ENCODE measurements at places on chromosomes 3 and 15. TPM values are rescaled to one million over a fixed set of nuclear protein-coding genes. Genes with fewer than 3 reads are reported as not detected.

GRCh38 chr3:189839576-189839975 is 208.4 kb downstream of the TP63 start:
- DNase-seq = no peak
- H3K4me1 ChIP-seq = no peaks in the 10 kb centered on the region
- no peaks in the 10 kb centered on the region for H3K36me3 ChIP-seq
- H3K4me3 ChIP-seq = no peak overlapping the region

DNA sequence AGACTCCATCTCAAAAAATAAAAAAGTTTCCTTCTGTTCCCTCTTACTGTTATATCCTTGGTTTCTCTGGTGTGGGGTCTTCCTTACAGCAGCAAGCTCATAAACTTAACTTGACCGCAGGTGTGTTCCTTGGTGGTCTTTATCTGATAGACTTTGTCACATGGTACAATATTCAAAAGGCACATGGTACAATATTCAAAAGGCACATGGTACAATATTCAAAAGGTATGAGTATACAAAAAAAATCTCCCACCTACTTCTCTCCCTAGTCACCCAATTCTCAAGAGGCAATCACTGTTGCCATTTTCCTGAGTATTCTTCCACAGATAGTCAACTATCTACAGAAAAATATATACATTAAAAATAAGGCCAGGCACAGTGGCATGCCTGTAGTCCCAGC is 4.5 kb downstream of the PGBD4 start:
- H3K27me3 ChIP-seq = no peaks in the 10 kb centered on the region
- H3K4me3 ChIP-seq = no peak overlapping the region
- H3K27ac ChIP-seq = no peak overlapping the region
- no peak for DNase-seq

GNAT1 gene
- not detected for total RNA-seq

GRCh38 chr15:100372739-100373119 is 31.0 kb upstream of the ADAMTS17 start:
- peaks cover 32% of the 10 kb centered on the region for H3K27me3 ChIP-seq
- H3K27ac ChIP-seq = no peak overlapping the region
- H3K4me1 ChIP-seq = no peaks in the 10 kb centered on the region
- no peak for DNase-seq

HDDC3 gene
- total RNA-seq = 12.4 TPM

DNA sequence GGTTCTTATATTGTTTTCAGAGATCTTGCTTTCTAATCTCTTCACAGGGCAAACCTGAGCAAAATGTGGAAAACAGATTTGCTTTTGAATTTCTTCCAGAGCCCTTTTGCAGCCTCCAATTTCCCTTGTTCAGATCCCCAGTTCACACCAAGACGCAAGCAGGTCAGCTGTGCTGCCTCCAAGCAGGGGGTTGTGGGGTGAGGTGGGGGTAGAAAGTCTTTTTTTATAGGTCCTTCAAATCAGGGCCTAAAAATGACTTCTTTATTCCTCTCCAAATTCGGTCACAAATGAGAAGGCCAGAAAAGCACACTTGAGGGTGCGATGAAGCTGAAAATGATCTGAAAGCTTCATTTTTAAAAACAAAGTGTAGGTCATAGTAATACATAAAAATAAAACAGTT is 26.3 kb upstream of the AVEN start:
- no peak overlapping the region for H3K27ac ChIP-seq
- no peaks in the 10 kb centered on the region for H3K27me3 ChIP-seq
- no peaks in the 10 kb centered on the region for H3K36me3 ChIP-seq
- no peak overlapping the region for H3K4me3 ChIP-seq
- no peaks in the 10 kb centered on the region for H3K4me1 ChIP-seq

GRCh38 chr15:49052662-49053061 is 6.4 kb upstream of the SECISBP2L start:
- no peak overlapping the region for H3K4me3 ChIP-seq
- no peaks in the 10 kb centered on the region for H3K4me1 ChIP-seq
- no peaks in the 10 kb centered on the region for H3K27me3 ChIP-seq
- H3K27ac ChIP-seq = no peak overlapping the region
- H3K36me3 ChIP-seq = no peaks in the 10 kb centered on the region

DNA sequence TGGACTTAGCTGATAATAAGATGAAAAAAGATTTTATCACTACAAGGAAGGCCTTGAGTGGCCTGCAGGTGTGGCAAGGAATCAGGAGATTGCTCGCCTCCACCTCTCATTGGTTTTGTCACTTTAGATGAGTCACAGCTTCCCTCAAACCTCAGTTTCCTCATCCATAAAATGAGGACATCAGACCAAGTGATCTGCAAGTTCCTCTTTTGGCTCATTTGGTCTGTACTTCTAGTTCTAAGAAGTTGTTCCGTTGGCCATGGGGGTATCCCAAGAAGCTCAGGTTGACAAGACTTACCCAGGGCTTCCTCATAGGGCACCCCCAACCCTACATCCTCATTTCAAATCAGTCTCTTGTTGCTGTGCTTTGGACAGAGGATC is 254.1 kb downstream of the UACA start:
- no peaks in the 10 kb centered on the region for H3K27me3 ChIP-seq
- peaks cover 15% of the 10 kb centered on the region for H3K4me1 ChIP-seq
- H3K4me3 ChIP-seq = no peak overlapping the region
- no peak overlapping the region for H3K27ac ChIP-seq
- no peaks in the 10 kb centered on the region for H3K36me3 ChIP-seq

DNA sequence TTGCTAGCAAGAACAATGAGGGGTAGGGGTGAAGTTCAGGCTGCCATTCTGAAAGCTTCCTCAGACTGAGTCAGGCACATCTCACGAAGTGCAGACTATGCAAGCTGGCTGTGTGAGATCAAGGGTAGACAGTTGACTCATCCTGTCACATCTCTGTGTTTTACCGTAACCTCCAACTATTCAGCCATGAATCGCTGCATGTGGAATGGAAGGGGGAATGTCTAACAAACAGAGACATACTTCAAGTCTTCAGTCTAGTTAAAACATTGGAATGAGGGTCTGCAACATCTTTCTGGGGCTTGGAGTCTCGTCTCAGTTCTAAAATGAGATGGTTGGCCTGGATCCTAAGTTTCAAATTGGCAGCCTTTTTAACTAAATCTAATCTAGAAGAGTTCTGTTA is 25.9 kb downstream of the AGTR1 start:
- DNase-seq = no peak
- H3K4me3 ChIP-seq = no peak overlapping the region
- no peak overlapping the region for H3K27ac ChIP-seq
- H3K4me1 ChIP-seq = no peaks in the 10 kb centered on the region

GRCh38 chr3:146274833-146275232 is 23.9 kb upstream of the PLSCR4 start:
- H3K27me3 ChIP-seq = no peaks in the 10 kb centered on the region
- H3K4me3 ChIP-seq = no peak overlapping the region
- no peak overlapping the region for H3K27ac ChIP-seq
- no peak for DNase-seq
- no peaks in the 10 kb centered on the region for H3K36me3 ChIP-seq

GOLGA8O gene
- 2.1 TPM for total RNA-seq

CTNNB1 gene
- total RNA-seq = 305 TPM

Data from upper lobe of right lung (tissue), 1 donor.